ENCODE measurements at places on chromosomes 5 and 9. TPM values are rescaled to one million over a fixed set of nuclear protein-coding genes. Genes with fewer than 3 reads are reported as not detected.

- no peaks in the 10 kb centered on the region for H3K4me1 ChIP-seq
- no peaks in the 10 kb centered on the region for H3K27me3 ChIP-seq
- no peaks in the 10 kb centered on the region for H3K36me3 ChIP-seq
- H3K27ac ChIP-seq = no peak overlapping the region
- DNase-seq = no peak
- H3K4me3 ChIP-seq = no peak overlapping the region
Measured at GRCh38 chr5:110807169-110807568, 68.4 kb downstream of the SLC25A46 start.

DNA sequence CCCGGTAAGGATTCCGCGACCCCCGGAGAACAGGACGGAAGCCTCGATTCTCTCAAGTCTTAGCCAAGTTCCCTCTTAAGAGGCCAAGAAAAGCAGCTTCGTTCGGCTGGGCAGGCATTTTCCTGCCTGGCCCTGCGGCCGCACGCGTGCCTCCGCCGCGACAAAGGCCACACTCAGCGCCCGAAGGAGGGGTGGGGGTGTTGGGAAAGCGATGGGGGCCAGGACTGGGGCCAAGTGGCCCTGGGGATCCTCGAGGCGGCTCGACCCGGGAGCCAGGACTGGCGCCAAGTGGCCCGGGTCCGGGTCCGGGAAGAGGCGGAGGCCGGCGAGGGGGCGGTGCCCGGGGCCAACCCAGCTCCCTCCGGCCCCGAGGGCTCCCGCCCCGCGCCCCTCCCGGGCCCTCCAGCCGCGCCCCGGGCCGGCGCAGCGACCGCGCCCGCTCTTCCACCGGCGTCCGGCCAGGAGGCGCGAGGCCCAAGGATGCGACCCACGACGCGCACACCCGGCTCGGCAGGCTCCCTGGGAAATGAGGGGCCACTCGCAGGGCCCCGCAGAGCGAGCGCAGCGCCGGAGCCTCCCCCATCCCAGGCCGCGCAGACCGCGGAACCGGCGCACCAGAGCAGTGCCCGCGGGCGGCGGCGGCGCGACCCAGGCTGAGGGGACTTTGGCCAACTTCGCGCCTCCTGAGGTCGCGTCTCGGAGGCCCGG, 756 bp downstream of the VAV2 start:
- H3K4me1 ChIP-seq = peaks cover 15% of the 10 kb centered on the region
- DNase-seq = no peak
- peak overlapping the region; percentile 91 for H3K4me3 ChIP-seq
- no peaks in the 10 kb centered on the region for H3K36me3 ChIP-seq
- no peaks in the 10 kb centered on the region for H3K27me3 ChIP-seq

GRCh38 chr5:175027390-175027789, 303.0 kb downstream of the MSX2 start:
- H3K27me3 ChIP-seq = no peaks in the 10 kb centered on the region
- H3K36me3 ChIP-seq = no peaks in the 10 kb centered on the region
- no peak overlapping the region for H3K4me3 ChIP-seq

DNA sequence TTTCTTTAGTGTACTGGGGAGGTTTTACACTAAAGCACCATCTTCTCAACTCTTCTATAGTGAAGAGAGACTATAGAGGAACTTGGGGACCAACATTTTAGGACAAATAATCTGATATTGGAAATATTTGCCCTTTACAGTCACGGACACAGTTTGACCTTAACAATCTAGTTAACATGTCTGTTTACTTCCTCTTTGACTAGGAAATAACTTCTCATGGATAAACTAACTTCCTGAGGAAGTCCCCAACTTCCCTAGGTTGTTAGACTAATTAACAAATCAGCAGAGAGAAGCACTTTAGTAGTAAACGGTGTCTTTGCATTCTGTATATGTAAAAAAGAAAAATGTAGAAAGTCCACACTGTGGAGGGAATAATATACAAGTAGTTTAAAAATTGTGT, 127.7 kb downstream of the FBXL7 start:
- H3K27me3 ChIP-seq = no peaks in the 10 kb centered on the region
- peaks cover 15% of the 10 kb centered on the region for H3K4me1 ChIP-seq
- no peaks in the 10 kb centered on the region for H3K36me3 ChIP-seq
- H3K27ac ChIP-seq = no peak overlapping the region
- no peak overlapping the region for H3K4me3 ChIP-seq
- DNase-seq = no peak

The PIP5K1B gene
- 14.2 TPM for total RNA-seq

DNA sequence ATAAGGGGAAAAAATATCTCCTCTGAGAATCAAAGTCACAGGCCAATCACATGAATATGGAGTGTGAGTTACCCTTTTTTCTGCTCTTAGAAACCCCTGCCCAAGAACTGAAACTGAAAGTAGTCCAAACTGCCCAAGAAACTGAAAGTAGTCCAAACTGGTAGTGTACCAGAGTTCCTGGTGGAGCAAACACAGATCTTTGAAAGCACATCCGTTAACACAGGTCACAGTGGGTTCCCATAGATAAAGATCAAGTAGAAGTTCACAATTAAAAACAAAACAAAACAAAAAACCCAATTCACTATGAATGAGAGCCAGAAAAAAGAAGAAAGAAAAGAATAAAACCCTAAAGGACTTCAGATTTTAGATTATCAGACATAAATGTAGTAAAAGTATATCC, 332.4 kb upstream of the EFNA5 start:
- no peak for DNase-seq
- no peaks in the 10 kb centered on the region for H3K36me3 ChIP-seq
- H3K27me3 ChIP-seq = no peaks in the 10 kb centered on the region
- H3K27ac ChIP-seq = no peak overlapping the region

The AJM1 gene
- 5.9 TPM for total RNA-seq

The AFAP1L1 gene
- 13.4 TPM for total RNA-seq

- H3K4me1 ChIP-seq = no peaks in the 10 kb centered on the region
- no peaks in the 10 kb centered on the region for H3K27me3 ChIP-seq
- no peak overlapping the region for H3K27ac ChIP-seq
- no peak for DNase-seq
- no peak overlapping the region for H3K4me3 ChIP-seq
Measured at GRCh38 chr9:135402048-135402738, 77.4 kb upstream of the PPP1R26 start.

- no peak for DNase-seq
- H3K36me3 ChIP-seq = no peaks in the 10 kb centered on the region
- peaks cover 14% of the 10 kb centered on the region for H3K4me1 ChIP-seq
Measured at GRCh38 chr9:129032541-129033159, 3.8 kb upstream of the MIGA2 start.

The DOK3 gene
- total RNA-seq = 10.5 TPM

- H3K27me3 ChIP-seq = no peaks in the 10 kb centered on the region
- H3K36me3 ChIP-seq = no peaks in the 10 kb centered on the region
- H3K4me3 ChIP-seq = no peak overlapping the region
- no peaks in the 10 kb centered on the region for H3K4me1 ChIP-seq
- no peak for DNase-seq
- no peak overlapping the region for H3K27ac ChIP-seq
Measured at GRCh38 chr9:87249029-87249428, 248.6 kb upstream of the DAPK1 start.

DNA sequence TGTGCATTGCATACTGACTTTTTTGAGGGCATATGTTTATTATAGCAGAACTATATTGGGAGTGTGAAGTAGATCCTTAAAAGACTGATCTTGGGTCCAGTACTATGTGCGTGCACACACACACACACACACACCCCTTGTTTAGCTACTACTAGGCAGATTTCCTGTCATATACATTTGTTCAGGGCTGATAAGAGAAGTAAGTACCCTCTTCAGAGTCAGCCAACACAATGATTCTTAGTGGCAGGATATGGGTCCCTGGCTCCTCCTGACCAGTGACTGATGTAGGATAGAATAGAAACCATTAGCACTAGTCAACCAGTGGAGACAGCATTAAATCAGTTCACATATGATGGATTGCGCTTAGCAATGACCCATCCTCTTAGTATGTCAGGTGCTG, 76.2 kb upstream of the MIER3 start:
- no peak for DNase-seq
- H3K27me3 ChIP-seq = no peaks in the 10 kb centered on the region
- H3K4me1 ChIP-seq = peaks cover 2% of the 10 kb centered on the region
- H3K36me3 ChIP-seq = no peaks in the 10 kb centered on the region

- no peaks in the 10 kb centered on the region for H3K27me3 ChIP-seq
- no peak for DNase-seq
- no peaks in the 10 kb centered on the region for H3K36me3 ChIP-seq
- H3K27ac ChIP-seq = no peak overlapping the region
- H3K4me1 ChIP-seq = no peaks in the 10 kb centered on the region
Measured at GRCh38 chr9:69815313-69815712, 5.3 kb upstream of the CFAP95 start.

GRCh38 chr5:9046756-9047481, 499.0 kb downstream of the SEMA5A start:
- H3K4me3 ChIP-seq = no peak overlapping the region
- no peaks in the 10 kb centered on the region for H3K4me1 ChIP-seq
- no peak overlapping the region for H3K27ac ChIP-seq

The FREM1 gene
- total RNA-seq = 2.8 TPM

DNA sequence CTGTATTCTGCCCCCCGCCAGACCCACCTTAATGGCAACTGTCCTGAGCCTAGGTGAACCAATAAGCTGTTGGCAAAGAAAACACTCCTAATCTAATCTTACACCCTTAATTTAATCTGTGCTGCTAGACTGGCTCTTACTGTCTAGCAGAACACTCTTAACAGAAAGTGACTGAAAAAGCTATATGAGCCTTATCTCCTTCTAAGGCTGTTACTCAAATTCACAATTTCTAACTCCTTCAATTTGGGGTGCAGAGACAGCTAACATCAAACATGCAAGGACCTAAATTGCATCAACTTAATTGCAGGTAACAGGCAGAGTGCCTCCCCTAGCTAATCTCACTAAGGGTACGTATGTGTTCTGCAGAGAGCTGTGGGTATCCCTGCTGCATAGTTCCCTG, 49.5 kb upstream of the MAP1B start:
- no peaks in the 10 kb centered on the region for H3K4me1 ChIP-seq
- no peak overlapping the region for H3K4me3 ChIP-seq
- H3K27ac ChIP-seq = no peak overlapping the region
- DNase-seq = no peak
- H3K36me3 ChIP-seq = no peaks in the 10 kb centered on the region
- H3K27me3 ChIP-seq = no peaks in the 10 kb centered on the region

The PCDHGB1 gene
- 3.1 TPM for total RNA-seq

- peak; percentile 73 for DNase-seq
- no peaks in the 10 kb centered on the region for H3K4me1 ChIP-seq
Measured at GRCh38 chr9:35481347-35481975, 8.4 kb upstream of the RUSC2 start.

DNA sequence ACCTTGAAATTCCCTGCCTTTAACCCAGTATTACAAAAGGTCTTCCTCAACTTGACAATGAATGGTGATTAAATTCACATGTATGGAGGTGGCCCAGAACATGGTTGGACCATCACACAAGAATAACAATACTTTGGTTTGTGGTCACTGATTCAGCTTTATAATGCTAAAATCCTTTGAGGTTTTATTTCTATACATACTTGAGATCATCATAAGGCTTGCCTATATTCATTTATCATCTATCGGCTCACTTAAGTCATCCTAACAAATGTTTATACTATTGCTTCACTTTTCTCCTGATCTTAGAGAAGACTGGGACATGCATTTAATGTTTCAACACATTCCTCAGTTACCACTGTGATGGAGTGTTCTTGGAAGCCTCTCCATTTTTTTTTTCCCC, 191.3 kb downstream of the DMAC1 start:
- H3K36me3 ChIP-seq = no peaks in the 10 kb centered on the region
- H3K27me3 ChIP-seq = no peaks in the 10 kb centered on the region
- H3K27ac ChIP-seq = no peak overlapping the region
- no peaks in the 10 kb centered on the region for H3K4me1 ChIP-seq

The CYLC2 gene
- not detected for total RNA-seq

The CARD9 gene
- total RNA-seq = 2.7 TPM

DNA sequence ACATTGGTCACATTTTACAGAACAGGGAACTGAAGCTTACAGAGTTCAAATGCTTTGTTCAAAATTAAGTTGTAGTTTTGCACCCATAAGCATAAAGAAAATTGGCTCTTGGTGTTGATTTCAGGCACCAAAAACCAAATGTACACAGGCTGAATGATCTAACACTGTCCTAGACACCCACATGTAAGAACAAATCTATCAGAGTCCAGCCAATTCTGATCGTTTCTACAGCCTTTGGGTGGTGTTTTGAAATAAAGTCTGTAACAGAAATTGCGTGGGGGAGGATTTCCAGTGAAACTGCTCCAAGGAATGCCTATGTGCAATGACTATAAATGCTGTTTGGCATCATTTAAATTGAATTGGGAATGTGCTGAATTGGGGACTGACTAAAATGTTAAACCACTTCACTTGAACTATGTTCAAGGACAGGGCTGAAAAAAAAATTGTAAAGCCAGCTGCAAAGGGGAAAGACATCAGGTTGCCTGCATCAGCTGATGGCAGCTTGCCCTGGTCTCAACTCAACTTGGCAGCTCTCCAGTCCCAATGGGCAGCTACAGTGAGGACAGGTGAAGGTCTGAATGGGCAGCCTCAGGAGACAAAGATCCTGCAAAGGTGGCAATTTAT, 92.2 kb upstream of the TRPC7 start:
- no peaks in the 10 kb centered on the region for H3K4me1 ChIP-seq
- no peaks in the 10 kb centered on the region for H3K36me3 ChIP-seq
- no peak overlapping the region for H3K4me3 ChIP-seq
- no peaks in the 10 kb centered on the region for H3K27me3 ChIP-seq
- H3K27ac ChIP-seq = no peak overlapping the region
